ENCODE measurements at places on chromosomes 5 and 9.

- DNase-seq: no peak
Measured at GRCh38 chr5:123297866-123298265, 125.3 kb downstream of the CEP120 start.

GRCh38 chr9:104960662-104961061 is 32.7 kb upstream of the ABCA1 start:
- DNase-seq: no peak

GRCh38 chr5:76022611-76023010 is 60.6 kb upstream of the SV2C start:
- DNase-seq: no peak

DNA sequence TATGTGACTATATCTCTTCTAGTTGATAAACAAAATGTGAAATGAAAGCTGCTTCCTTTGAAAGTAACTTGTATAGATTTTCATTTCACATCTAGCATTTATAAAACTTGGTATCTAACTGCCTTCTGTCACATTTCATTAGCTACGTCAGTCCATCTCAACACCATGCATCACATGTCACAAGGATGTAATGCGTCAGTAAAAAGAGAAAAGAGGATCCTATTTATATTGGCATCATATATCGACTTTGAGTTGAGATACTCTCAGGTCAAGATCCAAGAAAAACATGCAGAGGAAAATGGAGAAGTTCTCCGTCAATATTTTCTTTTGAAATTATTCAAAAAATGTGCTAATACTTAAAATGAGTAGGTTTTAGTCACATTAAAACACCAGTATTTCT is 1211.2 kb downstream of the EFNA5 start:
- DNase-seq: no peak

DNA sequence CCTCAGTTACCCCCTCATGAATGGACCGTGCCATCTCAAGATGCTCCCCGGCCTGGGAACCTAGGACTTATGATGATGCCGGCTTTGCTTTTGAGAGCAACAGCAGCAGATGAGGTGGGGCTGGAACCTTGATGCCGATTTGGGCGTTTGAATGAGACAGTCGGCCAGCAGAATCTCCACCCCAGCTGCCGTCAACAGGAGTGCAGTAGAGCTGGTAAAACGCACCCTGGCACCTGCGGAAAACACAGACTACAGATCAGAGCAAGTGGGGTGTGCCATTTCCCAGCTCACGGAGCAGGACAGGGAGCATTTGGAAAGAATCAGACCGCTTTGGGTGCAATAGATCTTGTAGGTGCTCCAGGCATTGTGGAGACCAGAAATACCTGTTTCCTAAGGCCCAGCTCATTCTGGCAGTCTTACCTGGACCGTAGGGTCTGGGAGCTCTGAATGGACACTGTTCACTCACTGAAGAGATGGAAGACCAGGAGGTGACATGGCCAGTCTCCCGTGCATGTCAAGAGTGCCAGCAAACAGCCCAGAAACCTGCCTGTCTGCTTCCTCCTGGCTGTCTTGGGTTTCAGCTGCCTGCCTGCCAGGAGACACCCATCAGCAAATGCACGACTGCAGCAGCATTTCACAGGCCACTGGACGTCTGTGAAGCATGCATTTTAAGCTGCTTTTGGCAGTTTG is 317.7 kb upstream of the IRX4 start:
- DNase-seq: no peak
